ENCODE measurements at places on chromosomes 3 and 15.

DNA sequence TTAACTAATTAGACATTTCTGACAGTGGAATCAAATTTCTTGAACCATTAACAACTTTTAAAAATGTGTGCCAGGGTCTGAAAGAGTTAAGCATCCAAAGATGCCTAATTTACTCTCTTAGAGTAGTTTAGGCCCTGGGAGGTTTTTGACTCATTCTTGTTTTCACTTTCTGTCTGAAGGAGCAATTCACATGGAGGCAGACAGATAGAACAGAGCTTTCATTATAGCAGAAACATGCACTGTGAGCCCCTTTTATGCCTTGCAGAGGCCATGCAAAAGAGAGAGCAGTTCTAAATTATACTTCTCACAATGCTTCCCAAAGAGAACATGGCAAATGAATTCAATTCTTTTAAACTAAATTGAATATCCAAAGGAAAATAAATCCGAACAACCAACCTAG is 554.8 kb downstream of the MFSD1 start:
- no peak for DNase-seq

GRCh38 chr3:71503525-71504249 is 79.8 kb downstream of the FOXP1 start:
- no peak for DNase-seq

DNA sequence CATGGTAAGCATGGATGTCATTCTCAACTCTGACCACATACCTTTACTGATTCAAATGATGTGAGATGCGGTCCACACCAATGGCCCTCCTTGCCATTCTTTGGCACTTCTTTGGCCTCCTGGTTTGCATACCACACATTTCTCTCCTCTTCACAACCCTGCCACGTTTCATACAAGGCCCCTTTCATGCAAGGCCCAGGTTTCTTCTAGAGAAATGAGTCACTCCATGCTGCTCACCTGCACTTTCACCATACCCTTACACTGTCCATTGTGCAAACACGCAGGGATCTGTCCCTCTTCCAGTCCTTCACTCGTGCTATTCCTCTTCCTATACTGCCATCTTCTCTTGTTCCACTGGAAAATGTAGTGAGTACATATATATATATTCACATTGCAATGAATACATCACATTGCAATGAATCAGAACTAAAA is 24.4 kb upstream of the SLC24A5 start:
- DNase-seq, result peak; percentile 54

- DNase-seq, result no peak
Observed at GRCh38 chr3:54717506-54717905, 210.4 kb downstream of the LRTM1 start.

Measured in vagina (tissue), 2 donors.